ENCODE measurements at places on chromosomes 1 and 21.
A peak's percentile ranks its signal among the peaks of the same experiment; 100 is the strongest.

DNA sequence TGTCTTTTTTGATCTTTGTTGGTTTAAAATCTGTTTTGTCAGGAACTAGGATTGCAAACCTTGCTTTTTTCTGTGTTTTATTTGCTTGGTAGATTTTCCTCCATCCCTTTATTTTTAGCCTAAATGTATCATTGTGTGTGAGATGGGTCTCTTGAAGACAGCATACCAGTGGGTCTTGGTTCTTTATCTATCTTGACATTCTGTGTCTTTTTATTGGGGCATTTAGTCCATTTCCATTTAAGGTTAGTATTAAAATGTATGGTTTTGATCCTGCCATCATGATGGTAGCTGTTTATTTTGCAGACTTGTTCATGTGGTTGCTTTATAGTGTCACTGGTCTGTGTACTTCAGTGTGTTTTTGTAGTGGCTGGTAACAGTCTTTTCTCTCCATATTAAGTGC is 14.1 kb downstream of the ZNF678 start:
- no peak for DNase-seq

- no peak for DNase-seq
Measured at GRCh38 chr1:33661811-33662454, 189.5 kb downstream of the ZSCAN20 start.

- DNase-seq = no peak
Measured at GRCh38 chr1:209962856-209963255, 24.8 kb downstream of the SYT14 start.

- no peak for DNase-seq
Measured at GRCh38 chr1:201305815-201306214, 22.5 kb downstream of the PKP1 start.

DNA sequence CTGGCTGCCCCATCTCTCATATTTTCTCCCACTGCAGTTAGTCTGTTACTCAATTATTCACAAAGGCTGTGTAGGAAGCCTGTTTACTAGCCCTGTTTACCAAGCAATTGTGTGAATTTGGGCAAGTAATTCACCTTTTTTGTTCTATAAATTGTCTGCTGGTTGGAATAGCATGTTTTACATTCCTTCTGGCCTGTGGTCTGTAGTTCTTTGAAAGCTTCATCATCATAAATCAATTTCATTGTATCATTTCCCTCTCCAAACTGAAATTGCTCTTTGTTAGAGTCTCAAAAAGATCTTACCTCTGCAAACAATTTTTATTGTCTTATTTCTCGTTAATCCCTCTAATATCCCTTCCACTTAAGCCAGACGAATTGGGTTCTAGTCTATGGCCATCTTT is 1059.5 kb upstream of the ADGRL4 start:
- no peak for DNase-seq

- DNase-seq = no peak
Measured at GRCh38 chr1:50720457-50721053, 239.5 kb downstream of the FAF1 start.

- no peak for DNase-seq
Measured at GRCh38 chr1:15107058-15107687, 46.4 kb upstream of the TMEM51 start.

DNA sequence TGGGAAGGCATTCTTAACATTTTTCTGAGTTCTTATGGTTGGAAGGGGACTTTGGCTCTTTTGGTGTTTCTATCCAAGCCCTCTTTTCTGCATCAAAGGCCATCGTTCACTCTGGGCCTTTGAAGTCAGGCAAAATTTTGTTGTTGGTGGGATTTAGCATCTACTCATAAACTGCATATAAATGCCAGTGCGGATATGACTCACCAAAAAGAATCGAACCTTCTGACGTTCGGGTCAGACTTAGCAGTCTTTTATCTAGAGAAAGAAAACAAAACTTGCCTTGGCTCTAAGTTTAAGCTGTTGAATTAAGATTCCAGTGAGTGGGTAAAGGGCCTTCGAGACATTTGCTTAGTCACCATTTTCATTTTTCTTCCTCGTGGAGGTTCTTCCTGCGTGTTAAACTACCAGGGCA is 51.4 kb downstream of the EVA1C start:
- DNase-seq = no peak

GRCh38 chr21:42089093-42089631 is 18.0 kb downstream of the UMODL1 start:
- DNase-seq = no peak

GRCh38 chr1:237610157-237610556 is 280.6 kb downstream of the ZP4 start:
- no peak for DNase-seq

- DNase-seq = no peak
Measured at GRCh38 chr1:4213366-4213973, 313.4 kb upstream of the C1orf174 start.

- DNase-seq = no peak
Measured at GRCh38 chr1:21573971-21574465, 64.8 kb downstream of the ALPL start.

GRCh38 chr1:104466068-104466467 is 716.4 kb downstream of the AMY1C start:
- no peak for DNase-seq

DNA sequence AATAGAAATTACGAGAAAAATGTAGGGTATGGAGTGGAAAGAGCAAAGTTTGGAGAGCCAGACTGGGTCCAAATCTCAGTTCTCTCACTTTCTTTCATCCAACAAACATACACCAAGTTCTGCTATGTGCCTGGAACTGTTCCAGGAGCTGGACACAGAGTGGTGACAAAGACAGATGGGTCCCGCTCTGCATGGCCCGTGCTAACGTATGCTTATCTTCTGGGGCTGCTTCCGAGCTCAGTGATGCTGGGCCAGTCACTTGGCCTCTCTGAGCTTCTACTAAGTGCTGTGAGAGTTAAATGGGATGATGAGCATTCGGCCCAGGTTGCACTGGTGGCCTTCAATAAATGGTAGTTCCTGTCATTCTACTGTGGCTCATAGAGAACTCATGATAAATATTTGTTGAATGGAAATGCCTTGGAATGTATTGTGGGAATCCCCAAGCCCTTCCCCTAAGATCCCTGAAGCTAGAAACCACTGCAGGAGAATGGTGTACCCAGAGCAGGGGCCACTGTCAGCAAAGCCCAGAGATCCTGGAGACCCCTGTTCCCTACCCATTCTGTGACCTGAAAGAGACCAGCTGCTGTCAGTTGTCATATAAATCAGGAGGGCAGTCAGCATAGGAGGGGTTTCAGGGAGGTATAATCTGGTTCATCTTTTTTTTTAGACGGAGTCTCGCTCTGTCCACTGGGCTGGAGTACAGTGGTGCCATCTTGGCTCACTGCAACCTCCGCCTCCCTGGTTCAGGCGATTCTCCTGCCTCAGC is 3.8 kb downstream of the LEMD1 start:
- no peak for DNase-seq

DNA sequence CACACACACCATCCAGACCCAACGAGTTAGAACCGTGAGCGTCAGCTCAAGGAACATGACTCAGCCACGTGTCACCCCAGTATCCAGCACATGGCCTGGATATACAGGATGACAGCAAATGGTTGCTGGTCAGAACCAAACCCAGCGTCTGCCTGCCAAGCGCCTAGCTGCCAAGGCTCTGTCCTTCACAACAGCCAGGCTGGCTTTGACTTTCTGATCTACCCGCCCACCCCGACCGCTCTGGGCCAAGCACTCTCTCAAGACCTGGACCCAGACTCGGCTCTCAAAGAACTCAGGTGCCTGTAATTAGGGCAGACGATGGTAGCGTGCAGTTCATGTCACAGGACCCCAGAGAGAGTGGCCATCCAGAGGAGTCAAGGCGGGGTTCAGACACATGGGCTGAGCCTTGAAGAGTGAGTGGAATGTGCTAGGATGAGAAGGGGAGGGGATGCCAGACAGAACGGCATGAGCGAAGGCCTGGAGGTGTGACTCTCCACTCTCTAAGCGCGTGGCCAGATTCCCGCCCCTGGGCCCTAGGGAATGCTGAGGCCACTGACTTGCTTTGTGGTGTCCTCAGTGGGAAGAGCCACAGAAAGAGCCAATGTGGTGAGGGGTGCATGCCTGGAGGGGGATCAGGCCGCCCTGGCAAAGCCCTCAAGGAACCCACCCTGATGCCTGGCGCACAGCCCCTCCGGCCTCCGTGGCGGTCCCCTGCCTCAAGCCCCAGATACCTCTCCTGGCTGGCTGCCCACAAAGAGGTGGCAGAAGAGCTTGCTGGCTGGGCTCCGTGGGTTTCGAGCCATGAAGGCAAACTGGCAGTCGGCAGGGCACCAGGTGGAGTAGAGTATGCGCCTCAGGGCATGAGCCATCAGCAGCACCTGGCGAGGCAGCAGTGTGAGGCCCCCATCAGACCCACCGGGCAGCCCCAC is 7.0 kb downstream of the SH2D5 start:
- no peak for DNase-seq

GRCh38 chr1:107767156-107767582 is 197.8 kb downstream of the VAV3 start:
- DNase-seq = no peak

DNA sequence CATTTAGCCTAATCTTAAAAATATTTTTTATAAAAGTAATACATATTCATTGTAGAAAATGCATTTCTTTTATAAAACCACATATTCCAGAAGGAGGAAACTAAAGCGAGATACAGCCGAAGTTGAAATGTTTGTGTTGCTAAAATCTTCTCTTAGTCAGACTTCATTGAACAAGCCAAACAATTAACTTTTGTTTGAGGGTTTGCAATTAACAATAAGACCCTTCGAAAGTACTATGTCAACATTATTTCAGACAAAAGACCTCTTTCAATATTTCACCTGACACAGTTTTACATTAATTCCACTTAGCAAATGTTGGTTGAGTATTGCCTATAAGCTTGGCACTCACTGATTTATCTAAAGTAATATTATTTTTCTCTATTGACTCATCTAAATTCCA is 354.0 kb upstream of the ADAMTS5 start:
- DNase-seq = no peak

DNA sequence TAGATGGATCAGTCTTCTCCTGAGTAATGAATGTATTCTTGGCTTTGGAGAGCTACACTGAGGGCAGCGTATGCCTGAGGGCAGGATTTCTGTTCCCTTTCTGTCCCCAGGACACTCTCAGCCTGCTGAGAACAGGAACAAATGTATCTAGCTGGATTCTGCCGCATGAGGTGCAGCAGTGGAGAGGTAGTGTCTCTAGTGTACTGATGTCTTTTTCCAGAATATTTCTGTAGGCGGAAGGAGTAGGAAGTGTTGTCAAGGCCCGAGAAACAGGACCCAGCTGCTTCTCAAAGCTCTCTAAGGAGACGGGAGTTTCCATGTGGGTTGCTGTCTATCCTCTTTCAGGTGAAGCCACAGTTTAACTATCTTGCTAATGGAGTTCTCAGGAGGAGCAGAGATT is 65.5 kb downstream of the MT1HL1 start:
- DNase-seq = no peak

DNA sequence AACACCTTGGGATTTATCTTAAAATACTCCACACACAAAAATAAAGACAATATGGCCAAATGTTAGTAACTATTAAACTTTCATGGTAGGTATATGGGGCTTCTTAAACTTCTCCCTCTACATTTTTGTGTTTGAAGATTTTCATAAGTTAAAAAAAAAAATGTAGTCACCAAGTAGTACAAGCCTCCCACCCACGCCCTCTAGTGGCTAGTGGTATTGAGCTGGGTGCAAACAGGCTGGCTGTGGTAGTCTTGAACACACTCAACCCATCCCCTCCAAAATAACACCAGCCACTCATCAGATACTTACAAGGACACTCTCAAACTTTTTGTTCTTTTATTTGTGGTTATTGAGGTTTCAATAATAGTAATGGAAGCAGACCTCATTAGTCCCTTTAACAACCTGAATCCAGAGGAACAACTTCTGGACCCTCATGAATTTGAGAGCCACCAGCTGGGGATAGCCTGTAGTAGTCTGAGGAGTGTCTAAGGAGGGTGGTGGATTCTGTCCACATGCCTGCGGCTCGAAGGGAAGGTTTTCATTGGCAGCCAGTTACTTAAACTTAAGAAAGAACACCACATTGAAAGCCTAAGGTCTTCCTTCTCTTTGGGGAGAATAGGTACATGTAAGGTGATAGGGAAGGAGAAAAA is 15.6 kb downstream of the RD3 start:
- peak; percentile 64 for DNase-seq

GRCh38 chr1:246159279-246160227 is 347.5 kb downstream of the SMYD3 start:
- no peak for DNase-seq

GRCh38 chr1:53944469-53945182 is 873 bp downstream of the IFT25 start:
- DNase-seq = no peak

DNA sequence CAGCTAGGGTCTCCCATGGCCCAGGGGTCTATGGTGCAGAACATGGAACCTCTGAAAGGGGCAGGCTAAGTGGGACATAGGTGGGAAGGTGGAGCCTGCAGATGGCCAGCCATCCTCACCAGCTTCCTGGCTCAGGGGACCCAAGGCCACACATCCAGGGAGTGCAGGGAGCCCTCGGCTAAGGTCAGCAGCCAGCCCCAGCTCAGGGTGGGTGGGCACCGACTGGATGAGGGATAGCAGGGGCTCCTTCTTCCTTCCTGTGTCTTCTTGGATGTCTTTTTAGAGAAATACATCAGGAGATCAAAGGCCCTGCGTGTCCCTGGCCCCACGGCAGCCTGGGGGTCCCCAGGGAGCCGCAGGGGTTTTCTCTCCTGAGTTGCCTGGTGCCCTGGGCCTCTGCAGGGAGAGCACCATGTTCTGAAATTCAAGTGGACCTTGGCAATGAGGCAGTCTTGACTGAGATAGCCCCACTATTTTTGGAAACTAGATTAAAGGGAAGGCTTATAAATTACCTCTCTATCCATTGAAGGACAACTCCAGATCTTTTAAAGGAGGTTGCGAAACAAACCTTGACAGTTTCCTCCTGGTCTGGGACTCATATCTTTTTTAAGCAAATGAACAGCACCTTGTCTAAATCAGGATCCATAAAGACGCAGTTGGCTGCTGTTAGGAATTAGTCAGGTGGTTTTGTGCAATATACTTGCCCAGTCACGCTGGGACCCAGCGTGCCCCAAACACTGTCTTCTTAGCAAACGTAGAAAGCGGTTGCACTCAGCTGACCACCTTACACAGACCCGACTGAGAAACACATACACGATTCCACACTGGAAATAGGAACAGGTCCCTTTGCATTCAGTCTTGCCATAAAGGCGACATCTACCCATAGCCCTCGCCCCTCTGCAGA is 242.3 kb downstream of the TOMM20 start:
- DNase-seq = no peak

GRCh38 chr1:174469687-174470086 is 21.9 kb downstream of the GPR52 start:
- no peak for DNase-seq

DNA sequence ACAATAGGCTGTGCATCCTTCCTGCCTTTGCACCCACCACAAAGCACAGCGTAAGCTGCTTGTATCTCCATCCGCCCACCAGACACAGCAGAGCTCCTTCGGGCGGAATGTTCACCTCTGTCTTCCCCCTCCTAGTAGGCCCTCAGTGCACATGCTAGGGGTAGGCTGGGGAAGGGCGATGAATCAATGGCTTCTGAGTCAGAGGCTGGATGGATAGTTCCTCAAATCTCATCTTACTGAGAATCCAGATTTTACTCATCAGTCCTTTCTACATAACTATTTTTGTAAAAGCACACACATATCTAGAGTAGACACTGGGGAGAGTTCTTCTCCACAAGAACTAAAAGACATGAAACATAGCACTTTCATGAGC is 73.8 kb downstream of the BCAR3 start:
- peak; percentile 78 for DNase-seq

GRCh38 chr1:157523774-157524493 is 28.4 kb downstream of the FCRL5 start:
- DNase-seq = no peak
